HuH-7 (cell line): ENCODE measurements at places on chromosomes 2 and 18.

GRCh38 chr2:10876394-10876793, 35.3 kb upstream of the KCNF1 start:
- DNase-seq: no peak

DNA sequence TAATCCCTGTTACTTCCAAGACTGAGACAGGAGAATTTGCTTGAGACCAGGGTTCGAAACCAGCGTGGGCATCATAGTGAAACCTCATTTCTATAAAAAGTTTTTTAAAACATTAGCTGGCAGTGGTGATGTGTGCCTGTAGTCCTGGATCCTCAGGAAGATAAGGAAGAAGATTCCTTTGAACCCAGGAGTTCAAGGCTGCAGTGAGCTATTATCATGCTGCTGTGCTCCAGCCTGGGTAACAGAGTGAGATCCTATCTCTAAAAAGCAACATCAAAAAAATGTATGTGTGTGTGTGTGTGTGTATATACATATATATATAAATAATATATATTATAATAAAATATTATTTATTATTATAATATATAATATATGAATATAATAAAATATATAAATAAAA, 1417.6 kb upstream of the CDH2 start:
- DNase-seq: no peak

DNA sequence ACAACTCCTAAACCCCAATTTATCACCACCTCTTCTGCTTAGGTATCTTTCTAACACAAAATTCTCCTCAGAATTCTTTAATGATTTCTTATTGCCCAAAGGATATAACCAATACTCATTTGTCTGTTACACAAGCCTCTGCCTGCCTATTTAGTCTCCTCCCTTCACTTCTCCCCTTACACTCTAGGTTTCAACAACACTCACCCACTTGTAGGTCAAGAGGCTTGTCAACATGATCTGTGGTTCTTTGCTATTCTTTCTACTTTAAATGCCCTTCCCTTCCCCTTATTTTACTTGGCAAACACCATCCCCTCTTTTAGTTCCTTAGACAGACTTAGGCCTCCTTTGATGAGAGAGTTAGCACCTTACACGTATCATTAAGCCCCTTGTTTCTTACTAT, 69.0 kb upstream of the C2orf15 start:
- no peak for DNase-seq

DNA sequence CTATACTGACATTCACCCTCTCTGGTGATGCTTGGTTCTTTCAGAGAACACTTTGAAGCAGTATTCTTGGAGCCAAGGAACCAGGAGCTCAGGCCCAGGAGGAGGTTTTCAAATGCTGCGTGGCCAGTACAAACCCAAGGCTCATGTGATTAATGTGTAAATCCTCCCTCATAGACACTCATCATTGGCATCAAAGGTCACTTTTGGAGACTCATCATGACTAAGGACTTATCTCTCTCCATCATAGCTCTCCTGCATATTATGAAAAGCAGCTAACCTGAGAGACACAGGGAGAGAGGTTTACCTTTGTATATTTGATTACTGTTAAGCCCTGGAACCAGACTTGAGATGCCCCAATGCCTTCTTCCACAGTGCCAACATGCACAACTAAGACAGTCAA, 115.3 kb upstream of the SRD5A2 start:
- DNase-seq: no peak

DNA sequence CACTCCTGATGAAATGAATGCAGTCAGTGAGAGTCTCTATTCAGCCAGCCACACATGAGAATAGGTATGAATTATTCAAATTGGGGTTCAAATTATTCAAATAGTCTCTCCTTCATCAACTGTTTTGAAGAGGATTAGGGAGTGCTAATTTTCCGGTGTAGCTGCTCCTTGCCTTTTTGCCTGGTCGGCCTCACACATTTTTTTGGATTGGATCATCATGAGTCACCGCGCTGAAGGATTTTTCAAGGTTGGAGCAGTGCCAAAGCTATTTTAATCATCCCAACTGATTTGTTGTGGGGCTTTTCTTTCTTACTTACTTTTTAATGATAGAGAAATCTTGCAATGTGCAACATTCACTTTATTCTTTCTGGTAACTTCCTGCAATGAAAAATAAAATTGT, 2.4 kb upstream of the DTNA start:
- no peak for DNase-seq

- DNase-seq: no peak
Observed at GRCh38 chr2:14219306-14219705, 413.2 kb upstream of the LRATD1 start.

DNA sequence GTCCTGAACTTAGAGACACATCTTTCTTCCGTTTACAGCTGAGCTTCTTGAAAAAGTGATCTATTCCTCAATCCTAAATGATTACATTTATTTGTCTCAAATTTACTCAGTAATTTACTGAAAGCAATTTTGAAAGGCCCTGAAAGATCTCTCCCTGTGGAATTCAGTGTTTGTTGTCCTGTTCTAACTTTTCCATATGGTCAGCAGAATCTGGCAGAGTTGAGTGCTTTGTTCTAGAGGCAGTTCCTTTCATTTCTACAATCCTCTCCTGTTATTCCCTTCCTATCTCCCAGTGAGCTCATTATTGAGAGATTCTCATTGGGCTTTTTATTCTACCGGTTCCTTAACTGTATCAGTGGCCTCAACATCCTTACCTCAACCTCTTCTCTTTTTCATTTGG, 36.5 kb upstream of the REG3G start:
- DNase-seq: no peak

DNA sequence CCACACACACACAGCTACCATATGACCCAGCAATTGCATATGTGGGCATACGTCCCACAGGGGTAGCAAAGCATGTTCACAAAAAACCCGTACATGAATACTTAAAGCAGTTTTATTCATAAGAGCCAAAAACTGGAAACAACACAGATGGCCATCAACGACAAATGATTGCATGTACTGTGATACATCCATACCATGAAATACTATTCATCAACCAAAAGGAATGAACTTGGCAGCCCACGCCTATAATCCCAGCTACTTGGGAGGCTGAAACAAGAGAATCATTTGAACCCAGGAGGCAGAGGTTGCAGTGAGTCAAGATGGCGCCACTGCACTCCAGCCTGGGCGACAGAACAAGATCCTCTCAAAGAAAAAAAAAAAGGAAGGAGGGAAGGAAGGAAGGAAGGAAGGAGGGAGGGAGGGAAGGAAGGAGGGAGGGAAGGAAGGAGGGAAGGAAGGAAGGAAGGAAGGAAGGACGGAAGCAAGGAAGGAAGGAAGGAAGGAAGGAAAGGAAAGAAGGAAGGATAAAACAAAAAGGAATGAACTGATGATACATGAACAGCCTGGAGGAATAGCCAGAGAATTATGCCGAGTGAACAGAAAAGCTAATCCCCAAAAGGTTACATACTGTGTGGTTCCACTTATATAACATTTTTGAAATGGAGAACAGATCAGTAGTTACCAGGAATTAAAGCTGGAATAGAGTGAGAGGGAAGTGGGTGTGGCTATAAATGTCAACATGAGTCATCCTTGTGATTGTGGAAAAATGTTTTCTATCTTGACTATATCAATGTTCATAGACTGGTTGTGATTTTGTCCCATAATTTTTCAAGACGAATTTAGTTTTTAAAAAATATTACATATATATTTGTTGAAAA, 19.6 kb upstream of the YPEL5 start:
- no peak for DNase-seq

DNA sequence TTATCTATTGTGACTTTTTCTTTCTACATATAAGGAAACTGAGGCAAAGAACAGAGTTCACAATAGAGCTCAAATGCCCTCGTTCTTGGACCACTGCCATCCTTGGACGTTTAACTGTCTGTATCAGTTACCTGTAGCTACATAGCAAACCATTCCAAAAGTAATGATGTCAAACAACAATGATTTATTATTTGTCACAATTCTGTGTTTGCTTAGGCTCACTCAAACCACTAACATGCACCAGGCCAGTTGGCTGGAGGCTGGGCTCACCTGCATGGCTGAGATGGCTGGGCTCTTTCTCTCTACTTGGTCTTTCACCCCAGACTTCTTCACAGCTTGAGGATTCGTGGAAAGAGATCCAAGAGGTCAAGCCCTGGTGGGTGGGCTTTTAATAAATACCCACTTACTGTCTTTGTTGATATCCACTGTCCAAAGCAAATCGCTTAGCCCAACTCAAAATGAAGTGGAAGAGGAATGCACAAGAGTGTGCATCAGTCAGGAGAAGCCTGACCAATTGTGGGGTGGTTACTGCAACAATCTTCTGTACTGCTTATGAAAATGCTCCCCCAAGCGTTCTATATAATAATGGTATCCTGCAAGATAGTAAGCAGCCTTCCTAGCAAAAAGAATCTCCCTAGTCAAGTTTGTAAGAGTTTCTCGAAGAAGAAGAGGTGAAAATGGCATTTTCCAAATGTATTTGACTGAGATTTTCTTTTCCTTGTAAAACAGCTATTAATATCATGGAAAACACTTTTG, 163.5 kb upstream of the NT5C1B start:
- DNase-seq: no peak

DNA sequence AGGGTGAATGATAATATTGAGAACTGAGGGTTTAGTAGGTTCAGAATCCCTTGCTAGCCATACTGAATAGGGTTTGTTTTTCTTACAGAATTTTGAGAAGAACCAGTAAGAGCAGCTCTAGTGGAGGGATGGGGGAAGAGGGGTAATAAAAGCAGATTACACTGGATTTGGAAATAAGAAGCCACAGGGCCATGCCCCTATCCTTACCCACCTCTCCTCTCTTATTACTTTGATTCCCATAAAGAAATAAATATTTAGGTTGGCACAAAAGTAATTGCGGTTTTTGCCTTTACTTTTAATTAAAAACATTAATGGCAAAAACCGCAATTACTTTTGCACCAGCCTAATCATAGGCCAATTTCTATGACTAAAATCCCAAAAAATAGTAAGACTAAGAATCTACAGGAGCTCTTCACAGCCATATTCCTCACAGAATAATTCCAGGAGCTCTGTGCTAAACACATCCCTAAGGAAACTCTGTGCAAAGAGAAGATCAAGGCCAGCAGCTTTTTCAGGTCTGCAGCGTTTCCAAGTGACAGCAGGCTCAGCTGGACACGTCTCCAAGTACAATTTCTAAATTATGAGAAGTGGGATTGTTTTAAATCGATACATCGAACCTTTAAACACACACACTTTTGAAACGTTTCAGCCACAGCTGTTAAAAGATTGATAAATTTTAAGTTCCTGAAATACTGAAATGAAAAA, 58.4 kb upstream of the RTN4 start:
- DNase-seq: no peak

DNA sequence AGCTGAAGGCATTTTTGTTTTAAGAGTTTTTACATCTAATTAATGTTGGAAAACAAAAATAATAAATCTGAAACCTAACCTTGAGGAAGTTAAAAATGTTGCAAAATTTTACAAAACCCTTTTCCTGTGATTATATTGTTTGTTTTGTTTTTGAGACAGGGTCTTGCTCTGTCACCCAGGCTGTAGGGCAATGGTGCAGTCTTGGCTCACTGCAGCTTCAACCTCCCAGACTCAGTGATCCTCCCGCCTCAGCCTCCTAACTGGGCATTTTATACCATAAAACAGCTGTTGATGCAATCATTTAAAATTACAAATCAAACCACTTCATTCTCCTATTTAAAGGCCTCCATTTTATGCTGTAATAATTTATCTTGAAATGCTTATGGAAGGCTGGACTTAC, 1.7 kb upstream of the ZNF24 start:
- no peak for DNase-seq

- no peak for DNase-seq
Observed at GRCh38 chr2:136210455-136210805, 92.5 kb upstream of the CXCR4 start.

GRCh38 chr18:56021136-56021808, 433.3 kb upstream of the TCF4 start:
- DNase-seq: no peak

- DNase-seq: no peak
Observed at GRCh38 chr2:28334527-28334894, 58.1 kb upstream of the FOSL2 start.

- no peak for DNase-seq
Observed at GRCh38 chr2:12554224-12555011, 162.3 kb upstream of the TRIB2 start.

GRCh38 chr2:50722776-50723175, 309.2 kb downstream of the NRXN1 start:
- DNase-seq: no peak

- no peak for DNase-seq
Observed at GRCh38 chr2:238082827-238083226, 17.3 kb upstream of the ESPNL start.

GRCh38 chr2:228318218-228318617, 136.7 kb upstream of the SPHKAP start:
- peak; percentile 17 for DNase-seq

- DNase-seq: no peak
Observed at GRCh38 chr2:33001823-33002222, 55.1 kb downstream of the LTBP1 start.

- no peak for DNase-seq
Observed at GRCh38 chr2:216774180-216774579, 78.8 kb upstream of the IGFBP5 start.

GRCh38 chr2:230899786-230900185, 25.3 kb downstream of the GPR55 start:
- no peak for DNase-seq

- no peak for DNase-seq
Observed at GRCh38 chr2:10430886-10431622, 17.1 kb downstream of the ODC1 start.

DNA sequence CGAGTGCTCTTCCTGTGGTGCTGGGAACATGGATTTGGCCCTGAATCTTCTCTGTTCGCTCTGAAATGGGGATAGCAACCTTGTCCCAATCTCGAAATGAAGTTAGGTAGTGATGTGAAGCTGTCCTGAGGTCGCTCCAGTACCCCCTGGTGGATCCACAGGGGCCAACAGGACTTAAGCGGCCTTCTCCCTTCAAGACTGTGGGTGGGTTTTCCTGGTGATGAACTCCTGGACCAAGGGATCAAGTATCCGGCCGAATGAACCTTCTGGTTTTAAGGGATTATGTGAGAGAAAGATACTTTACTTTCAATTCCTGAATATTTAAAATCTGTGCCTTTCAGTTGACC, 156.5 kb downstream of the NAPG start:
- DNase-seq: peak; percentile 58

- no peak for DNase-seq
Observed at GRCh38 chr2:13003500-13003899, 286.8 kb downstream of the TRIB2 start.

- no peak for DNase-seq
Observed at GRCh38 chr2:10978090-10978670, 66.4 kb downstream of the KCNF1 start.

DNA sequence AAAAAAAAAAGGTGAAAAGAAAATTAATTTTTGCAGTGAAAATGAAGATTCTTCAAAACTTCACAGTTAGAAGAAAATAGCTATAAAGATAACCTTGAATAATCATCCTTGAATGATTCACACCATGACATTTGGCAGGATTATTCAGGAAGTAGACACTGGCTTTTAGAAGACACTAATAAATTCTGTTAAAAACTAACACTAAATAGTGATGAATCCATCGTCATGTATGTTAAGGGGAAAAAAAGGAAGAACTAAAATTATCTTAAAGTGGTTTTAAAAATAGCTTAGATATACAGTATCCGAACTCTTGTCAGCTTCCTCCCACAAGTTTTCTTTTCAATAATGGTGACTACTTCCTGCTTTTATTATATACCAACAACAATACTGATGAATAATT, 10.2 kb downstream of the USP37 start:
- no peak for DNase-seq
